Panc1 (cell line): ENCODE measurements at places on chromosomes 16 and 17. TPM values are rescaled to one million over a fixed set of nuclear protein-coding genes. Genes with fewer than 3 reads are reported as not detected.

Gene PRSS36
- 0.23 TPM for total RNA-seq

Gene CHTF18
- total RNA-seq, result 118 TPM

Gene MYH13
- not detected for total RNA-seq

Gene CAVIN1
- total RNA-seq, result 315 TPM

Gene KRT25
- not detected for total RNA-seq

Gene MT1F
- 2.1 TPM for total RNA-seq

Gene KRTAP4-9
- not detected for total RNA-seq

GRCh38 chr17:43755389-43755875 is 3.2 kb downstream of the SOST start:
- DNase-seq, result no peak

GRCh38 chr17:77651988-77652387 is 306.5 kb upstream of the TNRC6C start:
- no peak for DNase-seq

DNA sequence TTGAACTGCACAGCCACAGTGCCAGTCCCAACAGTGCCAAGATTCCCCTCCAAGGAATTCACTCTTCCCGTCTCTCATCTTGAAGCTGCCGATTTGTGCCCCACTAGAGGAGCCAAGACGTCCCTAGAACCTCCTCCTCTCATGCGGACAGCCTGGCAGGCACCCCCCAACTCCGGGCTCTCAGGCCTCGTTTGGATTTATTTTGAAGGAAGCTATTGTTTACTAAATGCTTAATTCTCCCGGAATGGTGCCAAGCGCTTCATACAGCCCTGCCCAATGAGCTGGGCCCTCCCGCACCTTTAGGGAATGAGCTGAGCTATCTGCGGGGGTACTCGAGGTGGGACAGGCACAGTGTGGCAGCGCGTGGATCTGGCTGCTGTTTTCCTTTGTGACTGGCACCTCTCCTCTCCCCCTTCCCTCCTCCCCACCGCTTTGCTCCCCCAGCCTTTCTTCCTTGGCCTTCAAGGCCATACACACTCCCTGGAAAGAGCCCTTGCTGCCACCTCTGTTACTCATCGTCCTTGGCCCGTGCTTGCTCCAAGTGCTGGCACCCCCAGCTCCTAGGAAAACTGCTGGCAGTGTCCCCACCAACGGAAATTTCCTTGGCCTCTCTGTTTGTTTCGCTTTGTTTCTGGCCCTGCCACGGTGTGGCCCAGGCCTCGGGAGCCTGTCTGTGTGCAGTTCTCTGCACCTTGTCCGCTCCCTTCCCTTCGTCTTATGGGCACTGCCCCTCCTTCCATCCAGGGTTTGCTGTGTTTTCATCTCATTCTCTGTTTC is 49.9 kb upstream of the CDR2 start:
- DNase-seq, result no peak

DNA sequence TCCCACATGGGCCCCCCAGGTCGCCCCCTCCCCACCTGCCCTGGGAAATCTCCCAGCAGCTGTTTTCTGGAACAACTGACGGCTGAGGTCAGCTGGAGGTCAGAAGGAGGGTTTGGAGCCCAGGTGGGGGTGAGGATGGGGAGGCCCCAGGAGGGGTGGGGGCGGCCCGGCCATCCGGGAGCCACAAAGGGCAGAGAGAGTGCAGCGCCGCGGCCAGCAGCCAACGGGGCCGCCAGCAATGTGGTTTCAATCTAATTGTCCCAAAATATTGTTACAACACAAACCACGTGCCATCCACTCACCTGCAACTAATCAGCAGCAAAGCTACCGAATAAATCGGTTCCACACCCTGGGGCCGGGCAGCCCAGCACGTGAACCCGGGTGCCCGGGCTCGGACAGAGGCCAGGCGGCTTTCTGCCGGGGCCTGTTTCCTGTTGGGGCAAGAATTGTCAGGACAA is 28.3 kb upstream of the SLC38A10 start:
- no peak for DNase-seq

DNA sequence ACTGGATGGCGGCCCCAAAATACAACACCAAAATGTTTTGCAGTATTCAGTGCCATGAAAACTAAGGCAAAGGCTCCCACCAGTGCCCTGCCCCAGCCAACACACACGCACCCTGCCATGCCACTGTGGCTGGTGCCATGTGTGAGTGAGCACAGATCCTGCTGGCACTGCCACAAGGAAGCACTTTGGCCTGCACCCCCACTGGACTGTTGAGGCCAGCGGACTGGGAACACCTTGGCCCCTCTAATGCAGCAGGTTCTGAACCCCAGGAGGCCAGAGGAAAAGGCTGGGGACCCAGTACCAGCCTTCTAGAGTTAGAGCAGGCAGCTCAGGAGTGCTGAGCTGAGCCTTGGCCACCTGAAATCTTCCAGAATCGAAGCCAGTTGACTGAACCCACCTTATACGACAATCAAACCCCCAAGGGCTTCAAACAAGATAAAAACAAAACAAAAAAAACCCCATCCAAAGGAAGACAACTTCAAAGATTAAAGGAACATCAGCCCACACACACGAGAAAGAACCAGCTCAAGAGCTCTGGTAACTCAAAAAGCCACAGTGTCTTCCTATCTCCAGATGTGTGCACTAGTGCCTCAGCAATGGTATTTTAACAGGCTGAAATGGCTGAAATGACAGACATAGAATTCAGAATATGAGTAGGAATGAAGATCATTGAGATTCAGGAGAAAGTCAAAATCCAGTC is 21.5 kb downstream of the NLRP1 start:
- DNase-seq, result no peak

GRCh38 chr16:14527411-14528044 is 102.5 kb downstream of the PARN start:
- no peak for DNase-seq

GRCh38 chr16:30417529-30418349 is 10.3 kb downstream of the ZNF771 start:
- DNase-seq, result peak; percentile 81

DNA sequence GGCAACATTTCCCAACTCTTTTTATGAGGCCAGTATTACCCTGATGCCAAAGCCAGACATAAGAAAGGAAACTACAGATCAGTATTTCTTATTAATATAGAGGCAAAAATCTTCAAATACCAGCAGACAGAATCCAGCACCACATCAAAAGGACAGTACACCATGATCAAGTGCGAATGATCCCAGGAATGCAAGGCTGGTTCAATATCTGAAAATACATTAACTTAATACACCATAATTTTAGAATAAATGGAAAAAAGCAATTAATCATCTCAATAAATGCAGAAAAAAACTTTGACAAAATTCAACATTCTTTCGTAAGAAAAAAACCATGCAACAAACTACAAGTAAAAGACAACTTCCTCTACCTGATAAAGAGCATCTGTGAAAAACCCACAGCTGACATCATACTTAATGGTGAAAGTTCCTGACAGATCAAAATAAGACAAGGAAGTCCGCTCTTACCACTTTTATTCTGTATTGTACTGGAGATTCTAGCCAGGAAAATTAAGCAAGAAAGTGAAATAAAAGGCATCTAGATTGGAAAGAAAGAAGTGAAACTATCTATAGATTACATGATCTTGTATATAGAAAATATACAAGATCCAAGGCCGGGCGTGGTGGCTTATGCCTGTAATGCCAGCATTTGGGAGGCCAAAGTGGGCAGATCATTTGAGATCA is 26.4 kb upstream of the MAPK3 start:
- DNase-seq, result no peak

GRCh38 chr16:22348291-22348690 is 26.1 kb downstream of the CDR2 start:
- DNase-seq, result no peak

DNA sequence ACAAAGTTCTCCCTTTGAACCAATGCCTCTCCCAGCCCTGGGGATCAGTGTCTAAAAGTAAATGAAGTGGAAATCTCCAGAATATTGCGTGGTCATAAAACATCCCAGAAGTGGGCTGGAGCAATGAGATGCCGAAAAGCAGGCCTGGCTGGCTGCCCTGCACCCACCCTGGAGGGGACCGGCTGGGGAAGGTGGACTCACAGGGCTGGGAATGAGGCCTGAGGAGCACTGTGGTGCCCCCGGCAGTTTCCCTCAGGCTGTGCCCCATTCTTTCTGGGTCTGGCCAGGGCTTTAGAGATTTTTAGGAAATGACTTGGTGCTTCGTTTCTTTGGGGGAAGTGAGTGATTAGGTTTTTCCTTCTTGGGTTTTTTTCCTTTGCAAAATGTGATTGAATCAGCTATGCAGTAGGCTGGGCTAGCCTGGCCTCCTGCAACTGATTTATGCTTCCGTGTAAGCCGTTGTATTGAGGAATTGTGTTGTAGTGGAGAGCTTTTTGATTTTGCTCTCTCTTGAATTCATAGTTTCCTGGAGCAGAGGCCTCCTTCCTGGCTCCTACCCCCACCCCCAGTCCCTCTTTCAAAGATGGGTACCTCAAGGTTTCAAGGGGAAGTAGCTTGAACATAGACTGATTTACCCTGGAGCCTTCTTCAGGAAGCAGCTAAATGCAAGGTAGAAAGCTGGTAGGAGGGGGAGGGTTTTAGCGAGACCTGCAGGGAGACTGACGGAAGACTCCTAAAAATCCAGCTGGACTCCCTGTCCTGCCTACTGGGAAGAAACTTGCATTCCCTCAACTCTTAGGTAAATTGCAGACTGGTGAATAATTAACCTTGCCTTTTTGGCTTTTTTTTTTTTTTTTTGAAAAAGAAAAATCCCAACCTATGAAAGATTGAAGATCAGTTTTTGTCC is 170.2 kb downstream of the RAB11FIP4 start:
- no peak for DNase-seq

- no peak for DNase-seq
These were observed 11.6 kb upstream of the MFAP4 start for GRCh38 chr17:19398301-19399181.

GRCh38 chr16:48003206-48003907 is 152.4 kb downstream of the ABCC12 start:
- no peak for DNase-seq

DNA sequence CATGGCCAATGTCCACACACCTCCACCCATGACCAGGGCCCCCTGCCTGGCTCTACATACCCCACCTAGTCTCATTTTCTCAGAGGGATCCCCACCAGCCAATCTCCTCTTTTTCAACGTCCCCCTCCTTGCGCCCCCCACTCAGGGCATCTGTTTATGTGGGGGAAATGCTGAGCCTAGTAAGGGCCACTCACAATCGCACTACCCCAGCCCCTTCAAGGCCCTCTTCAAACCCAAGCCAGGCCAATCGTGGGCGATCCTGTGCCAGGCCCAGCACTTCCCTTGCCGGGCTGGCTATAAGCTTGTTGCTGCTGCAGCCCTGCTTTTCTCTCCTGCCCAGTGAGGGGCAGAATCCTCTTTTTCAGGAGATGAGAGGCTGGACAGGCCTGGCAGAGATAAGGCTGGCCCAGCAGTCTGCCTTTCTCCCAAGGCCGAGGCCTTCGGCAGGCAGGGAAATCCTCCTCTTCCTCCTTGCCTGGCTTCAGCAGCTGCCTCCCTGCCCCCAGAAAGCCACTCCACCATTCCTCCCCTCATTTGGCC is 16.1 kb downstream of the HSD11B2 start:
- no peak for DNase-seq

- DNase-seq, result no peak
These were observed 30.8 kb downstream of the USP10 start for GRCh38 chr16:84730406-84731106.

DNA sequence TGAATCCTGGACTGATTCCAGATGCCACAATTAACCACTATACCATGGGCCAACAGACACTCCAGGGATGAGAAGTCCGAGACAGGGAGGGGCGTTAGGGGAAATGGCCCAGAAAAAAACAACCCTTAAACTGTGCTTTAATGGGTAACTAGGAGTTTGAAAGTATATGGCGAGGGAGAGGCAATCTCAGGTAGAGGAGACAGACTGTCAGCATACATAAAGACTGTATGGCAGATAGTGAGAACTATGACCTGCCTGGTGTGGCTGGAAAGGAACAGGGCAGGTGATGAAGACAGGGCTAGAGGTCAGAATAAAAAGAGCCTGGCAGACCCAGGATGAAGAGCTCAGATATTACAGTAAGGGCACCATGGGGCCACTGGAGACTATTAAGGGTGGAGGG is 8.1 kb downstream of the ZZEF1 start:
- DNase-seq, result no peak

GRCh38 chr17:19343671-19344151 is 18.8 kb downstream of the B9D1 start:
- no peak for DNase-seq

GRCh38 chr17:29620271-29620670 is 2.4 kb downstream of the CORO6 start:
- DNase-seq, result no peak

GRCh38 chr16:65831903-65832666 is 534.4 kb upstream of the CDH5 start:
- DNase-seq, result no peak

DNA sequence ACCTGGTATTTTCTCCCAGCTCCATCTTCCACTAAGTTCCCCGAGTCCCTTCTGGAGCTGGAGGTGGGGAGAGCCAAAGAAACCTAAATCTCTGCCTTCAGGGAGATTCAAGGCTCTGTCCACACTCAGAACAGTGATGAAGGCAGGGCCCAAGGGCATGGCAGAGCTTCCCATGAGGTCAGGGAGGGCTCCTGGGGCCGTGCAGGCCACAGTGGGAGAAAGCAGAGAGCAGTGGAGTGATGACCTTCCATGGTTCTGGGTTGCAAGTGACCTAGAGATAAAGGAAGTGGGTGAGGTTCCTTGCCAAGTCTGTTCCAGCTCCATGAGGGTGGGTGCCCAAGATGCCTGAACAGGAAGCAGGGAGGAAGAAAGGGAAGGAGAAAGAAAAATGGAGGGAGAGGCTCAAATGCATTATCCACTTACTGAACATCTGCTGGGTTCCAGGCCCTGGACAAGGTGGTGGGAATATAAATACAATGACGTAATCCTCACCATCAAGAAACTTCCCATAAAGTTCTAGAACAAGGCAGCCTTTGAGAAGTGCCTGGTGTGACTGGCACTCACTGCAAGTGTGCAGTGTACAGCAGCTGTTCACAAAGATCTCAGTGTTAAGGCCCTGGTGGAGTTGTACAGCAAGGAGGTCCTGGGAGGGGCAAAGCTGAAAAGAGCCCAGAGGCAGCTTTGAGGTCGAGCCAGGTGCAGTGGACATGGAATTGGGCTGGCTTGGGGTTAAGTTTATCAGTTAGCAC is 13.3 kb downstream of the TBKBP1 start:
- DNase-seq, result no peak

DNA sequence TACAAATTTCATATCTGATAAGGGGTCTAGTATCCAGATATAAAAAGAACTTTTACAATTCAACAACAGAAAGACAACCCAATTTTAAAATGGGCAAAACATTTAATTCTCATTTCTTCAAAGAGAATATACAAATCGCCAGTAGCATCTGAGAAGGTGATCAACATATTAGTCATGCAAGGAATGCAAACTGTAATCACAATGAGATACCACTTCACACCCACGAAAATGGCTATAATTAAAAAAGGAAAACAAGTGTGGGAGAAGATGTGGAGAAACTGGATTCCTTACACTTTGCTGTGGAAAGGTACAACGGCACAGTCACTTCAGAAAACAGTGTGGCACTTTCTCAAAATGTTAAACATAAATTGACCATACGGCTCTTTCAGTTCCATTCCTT is 168.2 kb downstream of the VPS53 start:
- DNase-seq, result no peak

- no peak for DNase-seq
These were observed 358.5 kb upstream of the PMFBP1 start for GRCh38 chr16:72530434-72530833.
